ENCODE measurements at places on chromosomes 7 and 10.

DNA sequence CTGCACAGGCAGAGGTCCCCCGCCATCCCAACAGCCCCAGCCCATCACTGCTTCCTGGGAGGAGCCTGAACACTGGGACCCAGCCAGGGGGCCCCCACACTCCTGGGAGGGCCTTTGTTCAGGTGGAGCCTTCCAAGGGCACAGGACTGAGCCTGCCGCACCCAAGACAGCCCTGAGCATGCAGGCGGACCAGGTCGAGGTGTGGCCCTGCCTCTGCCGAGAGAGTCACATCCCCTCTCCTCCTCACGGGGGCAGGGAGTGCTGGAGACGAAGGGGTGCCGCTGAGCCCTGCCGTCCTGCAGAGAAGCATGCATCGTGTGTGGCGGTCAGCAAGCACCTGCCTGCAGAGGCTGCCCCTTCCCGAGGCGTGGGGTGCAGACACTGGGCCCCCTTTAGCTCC lies 7.3 kb upstream of the MAFK start:
- no peak for DNase-seq

GRCh38 chr10:128958834-128959690 lies 508.0 kb upstream of the MGMT start:
- DNase-seq = no peak

GRCh38 chr10:68870545-68871104 lies 30.5 kb upstream of the DDX50 start:
- DNase-seq = no peak

DNA sequence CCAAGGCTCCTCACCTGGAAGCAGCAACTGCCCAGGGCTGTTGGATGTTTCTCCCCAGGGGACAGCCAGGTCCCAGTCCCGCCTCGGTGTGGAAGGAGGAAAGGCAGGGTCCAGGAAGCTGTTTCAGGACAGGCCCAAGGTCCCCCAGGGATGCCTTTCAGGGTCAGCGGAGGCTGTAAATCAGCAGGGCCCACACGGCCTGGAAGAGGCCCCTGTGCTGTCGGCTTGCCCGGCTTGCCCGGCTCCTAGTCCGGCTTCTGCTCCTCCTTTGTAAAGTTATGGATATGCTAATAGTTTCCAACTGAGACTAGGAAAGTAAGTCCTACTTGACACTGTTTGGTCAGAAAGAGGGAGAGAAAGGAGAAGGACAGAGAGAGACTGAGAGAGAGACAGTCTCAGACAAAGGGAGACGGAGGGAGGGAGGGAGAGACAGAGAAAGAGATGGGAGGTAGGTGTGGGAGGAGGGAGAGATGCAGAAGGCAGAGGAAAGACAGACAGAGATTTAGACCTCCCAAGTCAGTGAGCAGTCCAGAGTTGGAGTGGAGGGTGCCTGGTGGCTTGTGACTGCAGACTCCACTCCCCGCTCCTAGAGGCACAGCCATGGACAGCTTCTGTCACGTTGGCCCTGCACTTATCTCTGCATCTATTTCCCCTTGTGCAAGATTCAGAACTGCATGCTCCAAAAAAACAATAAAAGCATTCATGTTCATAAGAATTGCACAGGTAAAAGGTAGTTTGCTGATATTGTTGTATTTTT lies 10.5 kb downstream of the IKZF1 start:
- no peak for DNase-seq

DNA sequence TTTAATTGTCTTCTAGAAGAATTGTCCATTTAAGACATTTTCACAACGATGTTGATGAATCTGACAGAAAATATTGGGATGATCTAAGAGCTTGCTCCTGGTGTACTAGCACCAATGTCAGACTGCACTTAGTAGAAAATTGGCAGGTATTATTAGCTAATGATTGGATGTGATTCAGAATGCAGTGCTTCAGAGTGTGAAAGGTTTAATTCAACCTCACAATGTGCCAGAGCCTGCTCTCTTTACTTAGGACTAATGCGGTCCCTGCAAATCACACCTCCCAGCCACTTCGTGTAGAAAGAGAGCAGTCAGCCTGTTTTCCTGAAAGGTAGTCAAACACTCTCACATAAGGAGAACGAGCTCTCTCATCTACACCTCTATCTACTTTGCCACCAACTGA lies 197.5 kb downstream of the ZNF438 start:
- no peak for DNase-seq

GRCh38 chr10:112990271-112990670 lies 40.2 kb downstream of the TCF7L2 start:
- DNase-seq = no peak

DNA sequence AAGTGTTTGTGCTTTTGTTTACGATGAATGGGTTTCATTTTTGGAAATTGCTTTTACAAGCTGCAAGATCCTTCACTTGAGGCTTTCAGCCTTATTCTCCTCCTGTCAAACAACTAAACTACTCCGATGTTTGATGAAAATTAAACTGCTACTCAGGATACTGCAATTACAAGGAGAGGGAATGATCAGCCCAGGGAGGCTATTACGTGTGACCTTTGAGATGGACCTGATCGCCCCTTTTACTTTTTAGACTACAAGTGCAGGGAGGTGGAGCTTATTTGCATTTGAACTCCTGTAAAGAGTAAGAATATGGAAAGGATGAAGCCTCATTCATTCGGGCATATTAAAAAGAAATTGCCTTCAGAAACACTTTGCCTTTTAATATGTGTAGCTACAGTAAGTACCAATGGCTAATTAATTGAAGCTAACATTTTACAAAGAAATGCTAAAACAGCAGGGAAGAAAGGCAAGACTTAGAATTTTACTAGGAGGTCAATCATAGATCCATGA lies 219.1 kb downstream of the PHTF2 start:
- no peak for DNase-seq

DNA sequence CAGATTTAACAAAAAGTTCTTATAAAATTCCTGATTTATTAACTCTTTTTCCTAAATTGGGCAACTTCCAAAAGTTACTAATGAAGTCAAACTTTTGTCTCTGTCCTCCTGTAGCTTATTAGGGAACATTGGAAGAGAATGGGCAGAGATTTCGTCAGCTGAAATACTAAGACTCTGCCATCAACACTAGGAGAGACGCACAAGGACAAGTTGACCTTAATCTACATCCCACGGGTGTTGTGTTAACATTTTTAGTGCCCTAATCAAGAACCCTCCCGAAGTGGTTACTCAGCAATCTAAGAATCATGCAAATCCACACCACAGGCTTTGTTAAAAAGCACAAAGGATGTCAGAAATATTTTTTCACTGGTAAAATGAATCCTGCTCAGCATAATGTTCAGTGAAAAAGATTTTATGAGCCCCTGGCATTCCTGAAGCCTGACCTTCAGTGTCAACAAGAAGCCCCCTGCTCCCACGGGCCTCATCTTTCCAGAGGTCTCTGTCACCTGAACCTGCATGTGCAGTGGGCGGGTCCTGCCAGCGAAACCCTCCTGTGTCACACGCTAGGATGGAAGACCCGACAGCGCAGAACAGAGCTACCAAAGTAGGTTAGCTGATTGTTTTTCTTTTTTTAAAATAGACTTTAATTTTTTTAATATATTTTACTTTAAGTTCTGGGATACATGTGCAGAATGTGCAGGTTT lies 70.6 kb upstream of the AKR1E2 start:
- no peak for DNase-seq

DNA sequence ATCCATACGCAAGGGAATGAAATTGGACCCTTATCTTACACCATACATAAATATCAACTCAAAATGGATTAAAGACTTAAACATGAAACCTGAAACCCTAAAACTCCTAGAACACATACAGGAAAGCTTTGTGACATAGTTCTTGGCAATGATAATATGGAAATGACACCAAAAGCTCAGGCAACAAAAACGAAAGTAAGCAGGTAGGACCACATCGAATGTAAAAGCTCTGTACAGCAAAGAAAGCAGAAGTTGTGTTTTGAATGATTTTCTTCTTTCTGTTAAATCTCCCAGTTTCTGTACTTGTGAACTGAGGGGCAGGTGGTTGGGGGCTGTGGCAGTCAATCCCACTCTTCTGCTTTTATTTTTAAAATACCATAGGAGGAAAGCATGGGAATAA lies 368.4 kb upstream of the PODXL start:
- DNase-seq = no peak

All from bone marrow (tissue), 2 donors.